ENCODE measurements at places on chromosomes 11 and 22.

- no peak for DNase-seq
Observed at GRCh38 chr11:13108416-13108815, 99.3 kb downstream of the RASSF10 start.

DNA sequence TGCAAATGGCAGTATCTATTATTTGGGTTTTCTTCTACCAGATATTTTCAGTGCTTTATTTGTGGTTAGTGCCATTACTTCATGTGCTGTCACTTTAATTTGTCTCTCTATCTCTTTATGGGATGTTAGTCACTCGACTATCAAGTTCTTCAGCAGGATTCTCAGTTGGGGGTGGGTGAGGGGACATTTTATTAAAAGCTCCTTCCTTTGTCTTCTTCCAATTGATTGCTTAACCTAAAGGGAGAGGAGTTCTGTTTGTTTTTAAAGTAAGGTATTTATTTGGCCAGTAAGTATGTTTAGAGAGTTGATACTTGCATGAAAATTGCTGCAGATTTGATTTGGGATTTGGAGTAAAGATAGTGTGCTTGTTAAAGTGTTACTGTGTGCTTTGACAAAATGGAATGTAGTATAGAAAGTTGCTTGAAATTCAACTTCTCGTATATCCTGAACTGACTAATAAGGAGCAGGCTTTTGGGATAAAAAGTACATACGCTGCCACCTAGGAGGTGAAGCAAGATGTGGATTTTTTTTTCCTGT is 10.3 kb downstream of the YAP1 start:
- no peak for DNase-seq

- no peak for DNase-seq
Observed at GRCh38 chr22:41132550-41132949, 40.2 kb downstream of the EP300 start.

- DNase-seq, result peak; percentile 74
Observed at GRCh38 chr11:60970369-60970774, 1.1 kb upstream of the CD6 start.

GRCh38 chr11:65897020-65897471 is 3.1 kb downstream of the FOSL1 start:
- DNase-seq, result no peak

GRCh38 chr11:130616573-130616972 is 168.1 kb downstream of the ADAMTS15 start:
- DNase-seq, result no peak

DNA sequence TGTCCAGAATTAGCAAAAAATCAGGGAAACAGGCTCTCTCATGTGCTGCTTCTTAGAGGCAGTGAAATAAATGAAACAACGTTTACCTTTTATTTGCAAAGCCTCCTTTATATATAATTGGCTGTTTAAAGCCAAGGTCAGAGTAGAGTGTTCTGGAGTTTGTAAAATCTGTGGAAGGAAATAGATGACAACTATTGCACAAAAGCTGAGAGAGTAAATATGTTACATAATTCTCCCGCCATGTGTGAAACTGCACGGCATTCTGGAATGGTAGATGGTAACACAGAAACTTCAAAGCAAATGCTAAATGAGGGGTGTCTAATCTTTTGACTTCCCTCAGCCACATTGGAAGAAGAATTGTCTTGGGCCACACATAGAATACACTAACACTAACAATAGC is 51.5 kb upstream of the FGF3 start:
- DNase-seq, result no peak

DNA sequence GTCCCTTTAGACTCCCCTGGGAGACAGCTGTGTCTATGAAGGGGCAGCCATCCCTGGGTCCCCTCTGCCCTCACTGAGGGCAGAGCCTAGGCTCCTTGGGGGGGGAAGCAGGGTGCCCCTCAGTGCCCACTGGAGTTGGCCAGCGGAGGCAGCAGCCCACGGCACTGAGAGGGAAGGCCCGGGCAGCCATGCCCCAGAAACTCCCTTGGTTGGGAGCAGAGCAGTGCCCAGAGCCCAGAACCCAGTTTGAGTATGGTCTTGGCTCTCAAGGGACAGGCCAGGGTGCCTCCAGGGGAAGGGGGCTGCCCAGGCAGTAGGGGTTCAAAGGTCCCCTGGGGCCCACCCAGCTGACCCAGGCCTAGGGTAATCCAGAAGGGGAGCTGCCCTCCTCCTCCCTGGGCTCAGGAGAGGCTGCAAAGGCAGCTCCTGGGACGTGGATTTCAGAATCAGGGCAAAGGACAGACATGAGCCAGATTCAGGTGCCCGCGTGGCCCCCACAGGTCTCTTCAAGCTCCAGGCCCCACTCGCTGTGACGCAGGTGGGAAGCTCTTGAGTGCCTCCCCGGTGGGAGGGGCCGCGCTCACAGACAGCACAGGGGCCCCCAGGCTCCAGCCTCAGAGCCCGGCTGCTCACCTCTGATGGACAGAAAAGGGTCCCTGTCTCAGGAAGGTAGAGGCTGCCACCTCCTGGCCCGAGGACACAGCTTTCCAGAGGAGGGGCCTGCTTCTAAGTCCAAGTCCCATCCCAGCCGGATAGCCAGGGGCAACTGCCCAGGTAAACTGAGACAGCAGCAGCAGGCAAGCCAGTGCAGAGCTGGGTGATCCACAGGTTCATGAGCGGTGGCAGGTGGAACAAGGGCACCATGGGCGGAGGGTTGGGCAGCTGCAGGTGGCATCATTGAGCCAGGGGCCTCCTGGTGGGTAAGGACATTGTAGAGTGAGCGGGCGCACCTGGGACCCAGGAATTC is 2.6 kb downstream of the C11orf21 start:
- no peak for DNase-seq

GRCh38 chr22:20015971-20016733 is 471 bp downstream of the ARVCF start:
- peak; percentile 11 for DNase-seq

DNA sequence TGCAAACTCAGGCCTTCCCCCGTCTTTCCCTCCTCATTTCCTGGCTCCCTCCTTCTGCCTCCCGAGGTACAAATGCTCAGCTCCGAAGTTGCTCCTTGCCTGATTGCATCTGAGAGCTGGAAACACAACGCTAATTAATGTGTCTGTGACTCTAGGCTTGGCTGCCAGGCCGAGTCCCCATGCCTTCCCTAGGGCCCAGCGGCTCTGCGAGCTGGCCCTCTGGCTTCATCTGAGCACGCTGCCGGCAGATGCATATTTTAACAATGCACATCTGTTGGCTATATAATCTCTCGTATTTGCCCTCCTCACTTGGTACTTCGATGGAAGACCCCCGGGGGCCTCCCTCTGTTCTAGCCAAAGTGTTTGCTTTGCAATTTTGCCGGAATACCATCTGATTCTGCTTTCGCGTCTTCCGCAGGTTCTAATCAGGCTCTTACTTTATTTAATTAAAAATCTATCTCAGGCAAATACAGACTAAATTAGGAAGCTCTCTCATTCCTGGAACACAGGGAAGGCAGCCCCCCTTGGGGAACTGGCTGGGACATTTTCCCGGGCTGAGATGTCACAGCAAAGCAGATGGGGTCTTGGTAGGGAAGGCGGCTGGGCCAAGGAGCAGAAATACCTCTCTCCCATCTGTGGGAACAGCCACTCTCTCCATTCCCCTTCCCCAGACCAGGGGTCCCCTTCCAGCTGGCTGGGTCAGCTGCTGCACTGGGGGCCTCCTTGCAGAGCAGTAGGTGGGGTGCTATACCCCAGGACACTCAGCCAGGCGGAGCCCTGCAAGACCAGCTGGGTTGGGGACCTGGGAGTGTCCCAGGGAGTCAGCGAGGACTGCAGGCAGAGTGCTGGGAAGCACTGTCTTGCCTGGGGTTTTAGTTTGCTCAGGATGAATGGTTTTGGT is 162.8 kb downstream of the ST3GAL4 start:
- DNase-seq, result no peak

DNA sequence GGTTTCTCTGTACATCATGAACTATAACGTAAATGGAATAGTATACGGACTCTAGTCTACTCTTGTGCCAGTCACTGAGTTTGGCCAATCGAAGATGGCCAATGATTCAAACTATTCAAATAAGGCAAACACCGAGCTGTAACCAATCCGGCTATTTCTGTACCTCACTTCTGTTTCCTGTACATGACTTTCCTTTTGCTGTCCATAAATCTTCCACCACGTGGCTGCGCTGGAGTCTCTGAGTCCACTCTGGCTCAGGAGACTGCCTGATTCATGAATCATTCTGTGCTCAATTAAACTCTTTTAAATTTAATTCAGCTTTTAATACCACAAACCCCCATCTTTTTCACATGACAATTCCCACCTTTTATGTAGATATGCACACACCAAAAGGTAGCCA is 1.5 kb upstream of the JAML start:
- no peak for DNase-seq

- DNase-seq, result no peak
Observed at GRCh38 chr11:1468473-1469066, 18.0 kb downstream of the MOB2 start.

DNA sequence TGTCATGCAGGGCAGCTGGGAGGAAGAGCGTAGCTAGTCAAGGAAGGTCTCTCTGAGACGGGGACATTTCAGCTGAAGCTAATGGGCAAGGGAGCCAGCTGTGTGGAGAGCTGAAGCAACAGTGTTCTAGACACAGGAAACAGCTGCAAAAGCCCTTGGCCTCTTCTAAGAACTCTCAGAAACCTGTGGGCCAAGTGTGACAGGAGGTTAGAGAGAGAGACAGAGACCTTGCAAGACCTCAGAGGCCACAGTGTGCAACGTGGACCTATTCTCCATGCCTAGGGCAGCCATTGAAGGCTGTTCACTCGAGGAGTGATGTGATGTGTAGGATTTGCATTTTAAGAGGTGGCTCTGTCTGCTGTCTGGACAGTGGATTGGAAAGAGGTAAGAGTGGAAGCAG is 48.7 kb upstream of the TNRC6B start:
- DNase-seq, result no peak

GRCh38 chr11:132876239-132876638 is 656.1 kb downstream of the OPCML start:
- no peak for DNase-seq

- no peak for DNase-seq
Observed at GRCh38 chr22:35467681-35468434, 67.9 kb downstream of the MCM5 start.

DNA sequence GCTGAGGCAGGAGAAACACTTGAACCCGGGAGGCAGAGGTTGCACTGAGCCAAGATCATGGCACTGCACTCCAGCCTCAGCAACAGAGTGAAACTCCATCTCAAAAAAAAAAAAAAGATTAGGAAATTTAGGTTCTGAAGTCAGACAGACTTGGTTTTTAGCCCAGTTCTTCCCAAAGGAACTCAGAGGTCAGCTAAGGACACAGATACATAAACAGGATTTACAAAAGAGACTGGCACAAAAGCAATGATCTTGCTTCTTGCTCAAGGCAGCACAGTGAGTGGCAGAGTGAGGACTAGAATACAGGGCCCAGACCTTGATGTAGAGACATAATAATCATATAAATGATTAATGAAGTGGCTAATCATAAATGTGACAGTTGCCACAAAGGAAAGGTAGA is 25.4 kb upstream of the RRAS2 start:
- DNase-seq, result no peak

GRCh38 chr11:57712256-57713150 is at the start of gene TMX2:
Gene TMX2 (plus strand): TSS chr11:57712593. CDS start chr11:57712619, 26 bp downstream.
- peak; percentile 81 for DNase-seq

GRCh38 chr11:79431535-79431934 is 9.3 kb downstream of the TENM4 start:
- DNase-seq, result no peak

GRCh38 chr11:19803506-19803998 is 90.9 kb downstream of the NAV2 start:
- no peak for DNase-seq

DNA sequence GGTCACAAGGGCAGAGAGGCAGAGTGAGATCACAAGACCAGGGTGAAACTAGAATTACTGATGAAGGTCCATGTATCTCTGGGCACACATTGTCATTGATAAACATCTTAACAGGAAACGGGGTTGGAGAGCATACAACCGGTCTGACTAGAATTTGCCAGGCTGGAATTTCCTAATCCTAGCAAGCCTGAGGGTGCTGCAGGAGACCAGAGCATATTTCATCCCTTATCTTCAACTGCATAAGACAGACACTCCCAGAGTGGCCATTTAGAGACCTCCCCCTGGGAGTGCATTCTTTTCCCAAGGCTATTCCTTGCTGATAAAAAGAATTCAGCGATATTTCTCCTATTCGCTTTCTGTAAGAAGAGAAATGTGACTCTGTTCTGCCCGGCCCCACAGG is 84.6 kb upstream of the IZUMO1R start:
- no peak for DNase-seq

DNA sequence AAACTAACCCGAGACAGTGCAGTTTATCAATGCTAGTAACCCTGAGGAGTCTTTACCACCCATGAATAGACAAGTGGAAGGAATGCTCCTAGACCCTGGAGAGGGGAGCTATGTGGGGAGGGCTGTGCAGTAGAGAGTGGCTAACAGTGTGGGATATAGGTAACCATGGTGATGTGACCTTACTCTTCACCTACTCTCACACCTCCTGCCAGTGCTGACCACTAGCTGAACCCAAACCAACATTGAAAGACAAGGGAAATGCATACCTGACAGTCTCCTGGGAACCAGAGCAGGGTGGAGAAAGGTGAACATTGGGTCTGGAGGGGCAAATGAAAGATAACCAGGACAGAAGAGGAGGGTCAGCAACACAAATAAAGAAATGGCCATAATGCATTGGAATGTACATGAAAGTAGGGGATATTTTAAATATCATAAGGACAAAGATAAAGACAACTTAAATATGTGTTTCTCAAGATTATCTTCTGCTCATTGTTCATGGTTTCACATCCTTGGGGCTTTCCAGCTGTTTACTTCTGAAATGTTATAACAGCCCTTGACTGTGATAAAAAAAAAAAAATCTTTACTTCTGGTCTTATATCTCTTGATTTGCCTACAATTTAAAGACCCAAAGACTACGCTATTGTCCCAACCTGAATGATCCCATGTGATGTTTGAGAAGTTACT is 983.3 kb upstream of the TENM4 start:
- no peak for DNase-seq

GRCh38 chr11:126585774-126586491 is 230.4 kb downstream of the ST3GAL4 start:
- DNase-seq, result no peak

DNA sequence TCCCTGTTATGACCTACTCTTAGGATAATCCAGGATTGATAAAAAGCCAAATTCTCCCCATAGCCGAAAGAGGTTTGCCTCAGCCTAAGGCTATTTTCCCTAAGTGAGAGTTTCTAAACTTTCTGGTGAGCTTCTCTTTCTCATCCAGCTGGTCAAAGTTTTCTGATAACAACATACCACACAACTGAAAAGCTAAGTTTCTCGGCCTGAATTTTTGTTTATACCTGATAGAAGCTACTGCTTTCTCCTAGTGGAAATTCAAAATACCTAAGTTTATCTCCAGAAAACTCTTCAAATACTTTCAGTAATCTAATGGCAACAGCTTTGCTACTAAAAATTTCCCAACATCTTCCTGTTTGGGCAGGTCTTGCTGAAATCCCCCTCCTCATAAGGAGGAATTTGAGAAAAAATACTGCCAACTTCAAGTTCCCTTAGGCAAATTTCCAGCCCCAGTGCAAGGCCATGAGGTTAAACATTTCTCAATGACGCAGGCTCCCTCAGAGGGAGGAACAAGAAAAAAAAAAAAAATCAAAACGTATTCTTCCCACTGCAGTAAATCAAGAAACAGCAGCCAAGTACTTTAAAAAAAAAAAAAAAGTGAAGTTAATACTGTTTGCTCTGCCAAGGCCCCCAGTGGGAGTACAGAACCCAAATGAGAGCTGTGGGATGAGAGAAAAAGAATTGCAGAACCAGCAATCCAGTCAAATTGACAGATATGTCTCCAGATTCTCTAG is 127.0 kb downstream of the MRTFA start:
- DNase-seq, result no peak
